RPMI8226 (cell line): ENCODE measurements at places on chromosomes 11 and 22.

DNA sequence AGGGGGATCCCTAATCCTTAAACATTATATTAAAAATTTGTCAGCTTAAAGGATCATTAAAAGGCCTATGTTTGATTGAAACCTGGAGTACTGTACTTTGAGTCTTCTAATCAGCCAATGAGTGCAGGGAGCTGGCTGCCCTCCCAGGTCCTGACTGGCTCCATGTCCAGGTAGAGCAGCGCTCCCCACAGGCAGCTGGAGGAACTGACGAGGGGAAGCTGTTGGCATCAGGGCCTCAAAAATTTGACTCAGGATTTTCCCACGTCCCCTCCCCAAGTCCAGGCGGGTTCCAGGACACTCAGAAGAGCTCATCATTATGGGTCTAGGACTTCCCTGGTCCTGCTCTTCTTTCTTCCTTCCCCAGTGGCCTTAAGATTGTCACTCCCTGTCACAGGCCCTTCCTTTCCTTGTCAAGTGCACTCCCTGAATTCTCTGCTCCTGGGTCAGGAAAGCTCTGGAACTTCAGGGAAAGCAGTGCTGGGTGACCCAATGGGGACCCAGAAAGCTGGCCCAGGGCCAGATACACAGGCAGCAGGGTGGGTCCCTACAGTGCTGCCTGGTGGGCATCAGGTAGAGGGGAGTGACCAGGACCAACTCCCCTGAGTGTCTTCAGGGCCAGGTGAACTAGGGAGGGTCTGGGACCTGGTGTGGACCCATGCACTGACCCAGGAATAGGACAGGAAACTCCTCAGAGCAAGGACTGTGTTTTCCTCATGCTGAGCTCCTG lies 65.5 kb downstream of the GGTLC2 start:
- no peak for DNase-seq

DNA sequence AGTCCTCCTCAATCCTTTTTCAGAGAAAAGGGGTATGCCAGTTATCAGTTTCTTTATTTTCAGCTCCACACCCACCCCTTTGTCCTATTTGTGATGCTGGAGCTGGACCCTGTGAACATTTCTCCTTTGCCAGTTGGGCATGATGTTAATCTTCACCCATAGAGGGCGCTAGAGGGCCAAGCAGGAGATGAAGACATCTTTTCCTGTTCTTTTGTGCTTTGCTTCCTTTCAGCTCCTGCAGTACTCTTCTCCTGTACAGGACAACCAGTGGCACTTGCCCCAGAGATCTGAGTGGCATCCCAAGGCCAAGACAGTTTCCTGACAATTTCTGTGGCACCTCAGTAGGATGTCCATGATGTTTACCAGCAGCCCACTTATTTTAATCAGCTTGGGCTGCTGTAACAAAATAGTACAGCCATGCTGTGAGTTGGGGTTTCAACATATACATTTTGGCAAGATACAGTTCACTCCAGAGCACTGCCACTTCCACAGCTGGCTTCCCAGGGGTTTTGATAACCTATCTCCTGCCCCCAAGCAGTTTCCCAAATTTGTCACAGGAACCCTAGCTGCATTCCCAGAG lies 4.6 kb downstream of the SAA2 start:
- peak; percentile 67 for DNase-seq

DNA sequence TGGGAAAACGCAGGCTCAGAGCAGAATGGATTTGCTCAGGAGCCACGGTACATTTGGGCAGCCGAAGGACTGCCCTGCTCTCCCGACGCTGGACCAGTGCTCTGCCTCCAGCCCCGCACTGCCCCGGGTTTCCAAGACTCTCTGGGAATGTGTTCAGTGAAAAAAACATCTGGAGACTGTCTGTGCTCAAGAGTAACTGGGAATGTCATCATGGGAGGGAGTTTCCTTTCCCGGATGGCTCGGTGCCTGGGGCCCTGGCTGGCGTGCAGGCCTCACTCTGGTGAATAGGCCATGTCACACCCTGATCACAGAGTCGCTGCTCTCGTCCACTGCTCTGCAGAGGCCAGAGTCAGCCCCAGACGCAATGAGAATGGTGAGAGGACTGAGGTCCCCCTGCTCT lies 9.8 kb upstream of the APOL6 start:
- no peak for DNase-seq

DNA sequence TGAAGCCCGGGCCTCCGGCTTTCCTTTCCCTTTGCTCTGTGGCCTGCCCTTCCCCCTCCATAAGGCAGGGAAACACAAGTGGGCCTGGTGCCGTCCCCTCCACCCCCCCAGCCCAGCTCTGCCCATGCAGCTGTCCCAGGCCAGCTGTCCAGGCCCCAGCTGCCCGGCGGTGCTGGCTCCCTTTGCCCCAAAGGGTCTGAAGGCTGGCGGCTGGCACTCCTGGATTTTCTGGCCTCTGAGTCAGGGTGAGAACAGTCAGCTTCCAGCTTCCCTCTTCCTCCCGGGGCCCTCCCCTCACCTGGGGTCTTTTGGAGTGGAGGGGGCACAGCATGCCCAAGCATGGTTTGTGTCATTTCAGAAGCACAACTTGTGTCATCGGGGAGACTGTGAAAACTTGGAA lies 27.8 kb downstream of the CD82 start:
- DNase-seq = no peak

DNA sequence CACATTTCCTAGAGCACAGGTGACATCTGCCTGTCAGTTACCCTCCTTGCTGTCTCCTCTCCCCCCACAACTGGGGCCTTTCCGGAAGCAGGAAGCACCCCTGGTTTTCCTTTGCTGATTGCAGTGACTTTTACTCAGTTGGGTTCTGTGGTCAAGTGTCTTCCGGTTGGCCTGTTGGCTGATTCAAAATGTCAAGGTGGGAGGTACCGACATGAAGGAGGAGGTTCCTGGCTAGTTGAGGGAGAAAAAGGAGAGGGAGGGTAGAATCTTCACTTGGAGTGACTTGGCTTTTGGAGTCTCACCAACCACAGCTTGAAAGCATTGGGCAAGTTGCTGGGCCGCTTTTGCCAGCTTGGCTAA lies 9.3 kb upstream of the ADAMTS15 start:
- DNase-seq = no peak

DNA sequence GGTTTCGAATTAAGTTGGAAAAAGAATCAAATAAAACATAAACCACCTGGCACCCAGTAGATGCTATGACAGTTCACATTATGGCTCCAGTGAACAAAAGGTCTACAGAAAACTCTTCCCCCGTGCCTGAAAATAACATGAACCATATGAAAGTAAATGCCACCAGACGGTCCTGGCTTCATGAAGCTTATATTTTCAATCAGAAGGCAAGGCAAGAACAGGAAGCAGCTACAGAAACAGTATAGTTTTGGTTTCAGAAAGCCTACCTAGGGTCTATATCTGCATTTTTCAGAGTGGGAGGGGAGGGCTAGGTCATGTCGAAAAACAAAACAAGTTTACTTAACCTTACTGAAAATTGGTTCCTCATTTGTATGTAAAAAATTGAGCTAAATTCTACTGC lies 9.8 kb downstream of the RAB30 start:
- DNase-seq = peak; percentile 84

- DNase-seq = peak; percentile 72
Observed at GRCh38 chr22:22745225-22746060, 101.0 kb downstream of the GGTLC2 start.

- peak; percentile 40 for DNase-seq
Observed at GRCh38 chr11:12719221-12719620, 45.0 kb downstream of the TEAD1 start.

DNA sequence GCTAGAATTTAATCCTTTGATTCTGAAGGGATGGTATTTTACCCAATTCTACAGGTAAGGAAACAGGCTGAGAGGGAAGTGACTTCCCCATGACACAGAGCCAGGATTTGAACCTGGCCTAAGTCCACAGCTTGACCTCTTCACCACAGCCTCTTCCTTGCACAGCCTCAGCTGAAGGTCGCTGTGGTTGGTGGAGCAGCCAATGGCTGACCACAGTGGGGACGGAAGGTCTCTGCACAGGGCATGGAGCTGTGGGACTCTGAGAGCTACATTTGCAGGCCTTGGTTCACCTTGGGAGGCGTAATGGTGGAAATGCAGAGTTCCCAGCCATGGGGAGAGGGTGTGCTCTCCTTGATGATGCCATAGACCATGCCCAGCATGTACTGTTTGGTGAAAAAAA lies 295.0 kb downstream of the DDX10 start:
- DNase-seq = no peak

GRCh38 chr11:26350002-26350401 lies 18.1 kb downstream of the ANO3 start:
- DNase-seq = no peak

DNA sequence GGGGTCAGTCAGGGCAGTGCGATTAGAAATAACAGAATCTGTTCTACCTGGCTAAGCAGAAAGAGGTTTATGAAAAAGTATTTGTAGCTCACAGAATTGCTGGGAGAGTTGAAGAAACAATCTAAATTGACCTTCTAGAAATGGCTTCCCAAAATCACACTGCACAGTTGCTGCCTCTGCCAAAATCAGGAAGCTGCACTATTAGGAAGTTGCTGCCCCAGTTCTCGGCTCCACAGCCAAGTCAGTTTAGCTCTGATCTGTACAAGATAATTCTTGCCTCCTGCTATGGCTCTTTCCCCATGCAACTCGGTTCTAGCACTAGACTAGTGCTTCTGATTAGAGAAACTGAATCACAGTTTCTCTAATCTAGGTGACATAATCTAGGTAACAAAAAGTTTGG lies 16.0 kb upstream of the CCDC90B start:
- no peak for DNase-seq
